ENCODE measurements at places on chromosomes 12 and 14.

- peak; percentile 39 for DNase-seq
Measured at GRCh38 chr14:33938131-33938949, 12.5 kb downstream of the EGLN3 start.

- no peak for DNase-seq
Measured at GRCh38 chr12:4133029-4133428, 140.5 kb upstream of the CCND2 start.

DNA sequence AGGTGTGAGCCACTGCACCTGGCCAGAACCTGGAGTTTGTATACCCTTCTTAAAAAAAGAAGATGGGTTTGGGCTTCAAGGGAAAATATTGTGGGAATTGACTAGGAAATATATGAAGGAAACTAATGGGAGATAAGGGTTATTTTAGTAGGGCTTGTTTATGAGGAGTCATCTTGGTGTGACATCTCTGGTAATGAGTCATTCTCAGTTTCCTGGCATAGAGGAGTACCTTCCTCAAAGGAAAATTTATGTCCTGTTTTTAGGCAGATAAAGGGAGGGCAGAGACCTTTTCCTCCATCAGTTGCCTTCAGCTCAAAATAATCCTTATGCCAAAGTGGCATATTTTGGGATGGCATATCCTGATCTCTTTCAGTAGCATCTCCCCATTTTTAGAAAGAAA lies 30.6 kb upstream of the NFKBIA start:
- DNase-seq: no peak

DNA sequence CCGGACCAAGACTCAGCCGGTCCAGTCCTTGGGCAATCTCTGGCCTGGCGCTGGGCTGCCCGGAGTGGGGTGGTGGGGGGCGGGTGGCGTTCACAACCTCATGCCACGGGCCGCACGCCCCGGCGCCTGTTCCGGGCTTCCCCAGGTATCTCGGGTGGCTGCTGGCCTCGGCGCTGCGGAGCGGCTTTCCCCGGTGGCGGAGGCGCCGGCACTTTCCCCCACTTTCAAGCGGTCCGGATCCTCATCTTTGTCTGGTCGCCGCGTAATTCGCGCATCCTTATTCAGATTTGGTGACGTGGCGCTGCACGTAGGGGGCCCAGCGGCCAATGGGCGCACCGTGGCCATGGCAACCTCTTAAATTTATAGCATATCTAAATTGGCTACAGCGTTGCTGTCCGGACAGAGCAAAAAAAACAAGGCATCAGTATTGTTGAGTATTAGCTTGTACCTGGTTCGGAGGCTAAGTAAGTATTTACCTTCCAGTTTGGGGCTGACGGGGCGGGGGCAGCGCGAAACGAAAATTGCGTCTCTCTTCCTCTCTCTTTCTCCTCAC lies at the start of gene LHX5:
LHX5 (minus strand) TSS at position 253 of the 553 bp plus-strand sequence. CDS start 373 bp downstream, outside the sequence.
- DNase-seq: no peak

DNA sequence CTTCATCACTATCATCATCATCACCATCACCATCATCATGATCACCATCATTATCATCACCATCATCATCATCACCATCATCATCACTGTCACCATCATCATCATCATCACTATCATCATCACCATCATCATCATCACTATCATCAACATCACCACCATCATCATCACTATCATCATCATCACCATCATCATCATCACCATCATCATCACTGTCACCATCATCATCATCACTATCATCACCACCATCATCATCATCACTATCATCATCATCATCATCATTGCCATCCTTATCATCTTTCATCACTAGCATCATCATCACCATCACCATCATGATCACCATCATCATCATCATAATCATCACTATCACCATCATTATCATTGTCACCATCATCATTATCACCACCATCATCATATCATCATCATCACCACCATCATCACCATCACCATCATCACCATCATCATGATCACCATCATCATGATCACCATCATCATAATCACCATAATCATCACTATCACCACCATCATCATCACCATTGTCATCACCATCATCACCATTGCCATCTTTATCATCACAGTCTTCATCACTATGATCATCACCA lies 38.1 kb downstream of the SVOP start:
- no peak for DNase-seq

DNA sequence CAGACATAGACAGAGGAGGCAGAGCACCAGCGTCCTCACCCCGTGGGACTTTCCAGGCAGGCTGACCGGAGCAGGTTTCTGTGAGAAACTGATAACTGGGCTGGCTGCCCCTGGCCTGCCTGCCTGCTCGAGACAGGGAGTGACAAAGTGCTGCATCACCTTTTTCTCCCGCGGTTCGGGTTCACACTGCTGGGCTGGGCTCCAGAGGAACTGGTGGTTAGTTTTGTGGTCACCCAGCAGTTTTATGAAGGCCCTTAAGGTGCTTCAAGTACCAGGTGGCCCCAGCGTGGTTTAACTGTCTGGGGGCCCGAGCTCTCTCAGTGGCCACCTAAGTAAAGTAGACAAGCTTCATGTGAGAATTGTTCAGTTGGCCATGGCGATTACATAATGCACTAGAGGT lies 1073.6 kb downstream of the BCL11B start:
- no peak for DNase-seq

DNA sequence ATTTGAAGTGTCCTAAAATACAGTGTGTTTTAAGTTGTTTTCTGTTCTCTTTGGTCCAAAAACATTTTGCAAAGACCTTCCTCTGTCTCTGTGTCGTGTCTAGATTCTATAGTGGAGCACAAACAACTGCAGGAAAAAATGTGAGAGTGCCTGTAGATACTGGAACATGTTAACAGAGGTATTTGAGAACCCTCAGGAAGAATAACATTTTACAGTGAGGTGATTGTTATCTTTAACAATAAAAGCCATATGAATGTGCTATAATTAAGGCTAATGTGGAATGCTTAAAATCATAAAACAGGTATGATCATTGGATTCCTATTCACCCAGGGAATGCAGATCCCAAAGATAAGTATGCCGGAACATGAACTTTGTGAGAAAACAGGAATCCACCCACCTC lies 98.0 kb downstream of the SAMD4A start:
- no peak for DNase-seq

GRCh38 chr12:4041187-4041885 lies 168.1 kb upstream of the PARP11 start:
- DNase-seq: no peak

DNA sequence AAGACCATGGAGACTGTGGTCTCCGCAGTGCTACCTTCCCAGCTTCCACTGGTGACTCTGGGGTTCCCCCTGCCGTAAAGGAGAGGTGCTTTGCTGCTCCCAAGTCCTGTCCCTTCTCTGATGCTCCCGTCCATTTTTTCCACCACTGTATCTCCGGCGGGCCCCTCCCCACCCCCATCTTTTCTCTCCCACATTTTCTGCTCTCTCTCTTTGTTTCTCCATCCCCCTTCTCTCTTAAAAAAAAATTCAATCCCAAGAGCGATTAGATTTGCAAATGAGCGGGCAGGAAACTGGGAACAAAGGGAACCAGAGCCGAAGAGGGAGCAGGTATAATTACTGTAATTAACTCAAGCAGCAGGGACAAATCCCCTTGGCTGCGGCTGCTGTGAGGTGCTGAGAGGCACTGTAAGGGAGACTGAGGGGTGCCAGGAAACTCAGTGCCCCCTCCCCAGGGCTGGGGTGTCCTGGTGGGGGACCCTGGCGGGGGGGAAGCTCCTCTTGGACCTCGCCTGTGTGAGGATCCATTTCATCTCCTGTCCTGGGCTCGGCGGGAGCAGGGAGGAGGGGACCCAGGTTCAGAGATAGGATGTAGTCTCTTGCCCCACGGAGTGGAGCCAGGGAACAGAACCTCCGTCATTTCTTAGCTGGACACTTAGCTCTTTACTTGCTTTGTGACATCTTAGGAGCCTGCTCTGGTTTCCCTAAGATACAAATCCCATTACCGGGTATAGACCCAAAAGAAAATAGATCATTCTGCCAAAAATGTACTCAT lies 140.4 kb upstream of the NRXN3 start:
- no peak for DNase-seq

DNA sequence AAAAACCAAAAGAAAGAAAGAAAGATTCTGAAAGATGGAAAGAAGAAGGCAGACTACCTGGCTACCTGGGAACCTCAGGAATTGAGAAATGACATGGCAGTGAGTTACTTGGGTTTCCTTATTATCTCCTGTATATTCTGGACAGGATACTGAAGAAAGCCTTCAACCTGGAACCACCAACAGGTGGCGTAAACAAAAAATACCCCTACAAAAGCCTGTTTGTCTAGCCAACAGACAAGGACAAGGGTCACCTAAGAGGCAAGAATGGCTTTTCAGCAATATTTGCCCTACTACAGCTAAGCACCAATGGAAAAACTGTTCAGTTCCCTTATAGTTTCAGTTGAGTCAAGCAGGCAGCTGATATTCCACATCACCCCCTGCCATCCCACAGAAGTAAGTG lies 274.9 kb downstream of the GPHN start:
- DNase-seq: no peak

- no peak for DNase-seq
Measured at GRCh38 chr12:120332523-120332922, 4.9 kb upstream of the PLA2G1B start.

- DNase-seq: no peak
Measured at GRCh38 chr12:42360747-42361403, 34.9 kb downstream of the PPHLN1 start.

- DNase-seq: no peak
Measured at GRCh38 chr12:131355361-131356245, 355.3 kb upstream of the SFSWAP start.

DNA sequence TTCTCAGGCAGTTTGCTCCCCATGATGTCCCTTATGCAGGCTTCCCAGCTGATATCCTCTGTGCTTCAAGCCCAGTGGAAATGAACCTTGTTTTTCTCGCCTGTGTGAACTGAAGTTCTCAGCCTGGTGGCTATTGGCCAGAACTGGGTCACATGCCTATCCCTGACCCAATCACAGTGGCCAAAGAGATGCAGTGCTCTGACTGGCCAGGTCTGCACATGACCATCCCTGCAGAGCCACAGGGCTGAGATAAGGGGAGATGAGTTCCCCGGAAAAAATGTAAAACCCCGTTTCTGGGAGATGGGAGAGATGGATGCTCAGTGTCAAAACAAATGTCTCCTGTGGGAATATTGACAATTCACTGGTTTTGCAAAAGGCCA lies 34.7 kb upstream of the FZD10 start:
- no peak for DNase-seq

DNA sequence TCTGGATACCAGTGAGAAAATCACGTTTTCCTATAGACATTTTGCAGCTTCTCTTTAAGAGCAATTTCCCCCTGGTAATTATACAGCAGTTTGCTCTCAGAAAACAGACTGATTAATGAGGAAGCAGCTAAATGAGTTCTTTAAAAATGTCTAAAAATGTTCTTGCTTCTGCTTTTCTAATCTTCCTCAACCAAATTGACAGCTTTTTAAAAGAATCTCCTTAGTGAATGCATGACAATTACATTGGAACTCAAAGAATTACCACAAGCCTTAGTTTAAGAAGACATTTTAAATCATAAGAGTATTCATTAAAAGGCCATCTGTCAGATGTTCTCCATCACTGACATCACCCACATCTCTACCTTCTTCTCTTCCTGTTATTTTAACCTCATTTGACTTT lies 135.8 kb upstream of the PLXNC1 start:
- DNase-seq: no peak

DNA sequence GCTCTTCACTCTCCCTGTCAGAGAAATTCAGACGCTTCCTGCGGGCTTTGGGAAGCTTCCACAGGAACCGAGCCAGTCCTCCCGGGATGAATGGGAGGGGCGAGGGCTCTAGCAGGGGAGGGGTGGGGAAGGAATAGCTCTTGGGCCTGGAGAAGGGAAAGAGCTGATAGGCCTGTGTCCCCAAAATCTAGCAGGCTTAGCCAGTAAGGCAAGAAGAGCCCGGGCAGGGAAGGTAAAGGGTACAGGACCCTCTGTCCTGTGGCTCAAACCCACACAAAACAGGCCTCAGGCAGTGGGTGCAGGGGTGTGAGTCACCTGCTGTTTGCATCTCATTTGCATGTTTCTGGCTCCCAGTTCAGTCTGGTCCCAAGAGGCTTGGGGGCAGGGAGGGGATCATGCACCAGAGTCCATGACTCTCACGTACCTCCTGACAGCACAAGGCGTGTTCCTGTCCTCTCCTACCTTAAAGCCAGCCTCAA lies 8.7 kb upstream of the SMUG1 start:
- DNase-seq: no peak

DNA sequence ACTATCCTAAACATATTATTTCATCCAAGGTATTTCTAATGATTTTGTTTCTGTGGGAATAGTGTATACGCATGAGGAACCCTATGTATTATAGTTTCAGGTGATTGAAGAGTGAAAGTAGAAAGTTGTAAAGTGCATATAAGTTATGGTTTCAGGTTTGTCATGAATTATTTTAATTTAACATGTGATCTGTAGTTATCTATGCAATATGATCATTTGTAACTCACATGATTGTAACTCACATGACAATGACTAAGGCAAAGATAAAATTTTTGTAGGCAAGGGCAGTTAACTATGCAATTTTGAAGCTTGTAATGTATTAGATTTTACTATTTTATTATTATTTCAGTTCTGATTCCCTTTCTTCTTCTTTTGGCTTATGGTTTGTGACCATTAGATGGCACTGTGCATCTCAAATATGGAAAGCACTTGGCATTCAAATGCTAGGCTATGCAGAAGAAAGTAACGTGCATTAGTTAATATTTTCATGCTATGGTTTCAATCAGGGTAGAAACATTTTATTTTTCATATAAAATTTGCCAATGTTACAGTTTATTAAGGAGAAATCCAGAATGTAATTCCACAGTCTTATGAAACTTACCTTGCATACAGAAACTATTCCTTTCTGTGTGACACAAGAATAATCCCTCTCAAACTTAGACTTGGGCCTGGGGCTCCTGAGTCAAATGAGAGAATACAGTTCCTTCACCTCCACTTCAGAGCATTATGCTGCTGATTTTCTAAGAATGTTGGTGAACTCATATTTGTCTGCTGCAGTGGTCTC lies 15.8 kb upstream of the TMEM30B start:
- no peak for DNase-seq

GRCh38 chr12:131947482-131948027 lies 2.2 kb upstream of the EP400 start:
- no peak for DNase-seq

GRCh38 chr14:91152499-91152898 lies 38.6 kb downstream of the DGLUCY start:
- no peak for DNase-seq

GRCh38 chr12:122350141-122350848 lies 72.2 kb downstream of the CLIP1 start:
- DNase-seq: peak; percentile 36

GRCh38 chr12:89645434-89645833 lies 63.2 kb downstream of the ATP2B1 start:
- no peak for DNase-seq

DNA sequence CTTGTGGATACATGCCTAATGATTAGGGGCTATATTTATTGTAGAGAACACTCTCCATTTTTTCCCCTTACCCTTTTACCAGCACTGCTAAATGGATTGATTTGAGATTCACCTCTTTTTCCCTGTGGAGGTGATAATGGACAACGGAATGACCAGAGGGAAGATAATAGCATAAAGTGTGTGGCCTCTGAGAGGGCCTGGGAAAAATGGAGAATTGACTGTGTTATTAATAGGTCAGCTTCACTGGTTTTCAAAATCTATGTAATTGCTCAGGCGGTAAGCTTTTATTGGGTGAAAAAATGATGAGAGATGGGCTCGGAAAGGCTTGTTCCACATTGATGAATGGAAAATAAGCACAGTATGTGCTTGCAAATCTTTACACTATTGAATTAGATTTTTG lies 15.8 kb downstream of the FLRT2 start:
- DNase-seq: no peak

- no peak for DNase-seq
Measured at GRCh38 chr12:27973487-27973890, 956 bp upstream of the PTHLH start.

- DNase-seq: no peak
Measured at GRCh38 chr12:99600388-99600787, 47.2 kb upstream of the GARIN6 start.

Measured in hypothalamus (tissue), 51 donors.